Activated CD8-positive, alpha-beta memory T cell treated with anti-CD3 and anti-CD28 coated beads, Interleukin-2, amount 10 ng/mL, durations not matched to agents 7 days and 5 days (primary cell): ENCODE measurements at places on chromosomes 7 and 10. TPM values are rescaled to one million over a fixed set of nuclear protein-coding genes. Genes with fewer than 3 reads are reported as not detected.

- no peak for DNase-seq
- no peak overlapping the region for H3K4me3 ChIP-seq
- H3K4me1 ChIP-seq = no peaks in the 10 kb centered on the region
- H3K36me3 ChIP-seq = no peaks in the 10 kb centered on the region
- H3K27ac ChIP-seq = no peak overlapping the region
Observed at GRCh38 chr10:106078895-106079576, 1085.5 kb downstream of the SORCS1 start.

- H3K4me3 ChIP-seq = no peak overlapping the region
- H3K4me1 ChIP-seq = no peaks in the 10 kb centered on the region
- H3K27ac ChIP-seq = no peak overlapping the region
- H3K36me3 ChIP-seq = no peaks in the 10 kb centered on the region
- H3K27me3 ChIP-seq = no peaks in the 10 kb centered on the region
Observed at GRCh38 chr10:131646551-131647525, 254.0 kb upstream of the PPP2R2D start.

- H3K36me3 ChIP-seq = no peaks in the 10 kb centered on the region
- H3K4me3 ChIP-seq = no peak overlapping the region
- peaks cover 40% of the 10 kb centered on the region for H3K27me3 ChIP-seq
- no peak overlapping the region for H3K27ac ChIP-seq
Observed at GRCh38 chr7:516606-517456, 2.8 kb downstream of the PDGFA start.

DNA sequence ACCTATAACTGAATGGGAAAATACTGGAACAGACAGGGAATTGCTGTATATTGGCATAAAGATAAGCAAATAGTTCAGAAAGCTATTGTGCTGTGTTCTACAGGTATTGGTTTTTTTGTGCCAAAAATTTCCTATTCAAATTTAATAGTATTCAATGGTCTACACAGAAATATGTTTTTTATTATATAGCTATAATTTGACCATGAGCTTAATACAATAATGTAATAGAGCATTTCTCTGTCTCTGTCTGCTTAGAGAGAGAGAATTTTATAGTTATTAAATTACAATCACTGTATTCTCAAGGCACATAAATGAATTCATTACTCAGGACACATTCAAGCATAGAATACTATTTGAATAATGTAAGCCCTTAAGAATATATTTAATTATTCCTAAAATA, 62.3 kb upstream of the FZD8 start:
- no peaks in the 10 kb centered on the region for H3K27me3 ChIP-seq
- H3K36me3 ChIP-seq = no peaks in the 10 kb centered on the region
- no peak overlapping the region for H3K4me3 ChIP-seq
- no peak overlapping the region for H3K27ac ChIP-seq
- H3K4me1 ChIP-seq = no peaks in the 10 kb centered on the region
- no peak for DNase-seq

AKR1C2 gene
- not detected for total RNA-seq
